ENCODE measurements at places on chromosomes 12 and 14.

DNA sequence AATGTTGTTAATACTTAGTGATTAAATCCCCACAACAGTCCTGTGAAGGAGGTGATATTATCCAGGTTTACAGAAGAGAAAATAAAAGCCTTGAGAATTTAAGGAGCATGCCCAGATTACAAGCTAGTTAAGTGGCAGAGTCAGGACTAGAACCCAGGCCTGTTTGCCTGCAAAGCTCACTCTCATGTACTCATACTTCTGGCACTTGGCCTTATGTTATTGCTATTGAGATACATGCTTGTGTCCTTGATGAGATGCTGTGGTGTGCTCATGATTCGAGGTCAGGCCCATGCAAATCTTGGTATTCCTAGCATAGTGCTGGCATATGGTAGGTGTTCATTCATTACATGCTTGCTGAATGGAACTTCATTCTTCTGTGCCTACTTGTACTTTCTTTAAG lies 7.6 kb upstream of the EID3 start:
- no peak for DNase-seq

DNA sequence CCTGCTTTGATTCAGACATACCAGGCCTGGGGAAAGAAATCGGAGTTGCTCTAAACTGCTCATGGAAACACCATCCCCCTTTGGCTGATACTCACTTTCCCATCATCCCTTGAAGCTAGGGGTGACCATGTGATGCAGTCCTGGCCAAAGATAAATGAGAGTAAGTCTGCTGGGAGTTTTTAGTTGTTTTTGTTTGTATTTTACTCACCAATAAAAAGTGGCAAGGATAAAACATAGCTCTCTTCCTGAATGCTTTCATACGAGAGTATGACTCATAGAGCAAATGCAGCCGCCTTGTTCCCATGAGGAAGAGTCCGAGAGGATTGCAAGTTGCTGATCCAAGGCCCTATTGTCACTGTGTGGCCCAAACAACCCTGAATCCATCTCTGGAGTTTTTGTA lies 126.4 kb upstream of the TMEM132C start:
- DNase-seq = no peak

DNA sequence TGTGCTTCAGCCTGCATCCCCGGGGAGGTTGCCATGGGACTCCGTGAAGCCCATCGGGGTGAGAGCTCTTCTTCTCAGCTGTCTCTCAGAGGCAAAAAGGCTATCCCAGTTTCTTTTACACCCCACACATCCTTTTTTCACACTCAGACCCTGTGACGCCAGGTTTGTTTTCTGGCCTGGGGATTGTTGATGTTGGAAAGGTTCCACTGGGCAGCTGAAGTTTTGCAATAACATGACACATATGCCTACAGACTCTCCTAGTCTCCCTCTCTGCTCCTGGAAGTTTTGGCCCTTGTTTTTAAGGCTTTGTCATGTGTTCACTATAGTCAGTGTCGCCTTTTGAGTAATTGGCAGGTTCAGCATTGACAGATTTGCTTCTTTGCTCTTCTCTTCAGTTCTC lies 118.6 kb downstream of the SMOC1 start:
- DNase-seq = no peak

- DNase-seq = no peak
Observed at GRCh38 chr14:85438481-85438942, 91.4 kb upstream of the FLRT2 start.

DNA sequence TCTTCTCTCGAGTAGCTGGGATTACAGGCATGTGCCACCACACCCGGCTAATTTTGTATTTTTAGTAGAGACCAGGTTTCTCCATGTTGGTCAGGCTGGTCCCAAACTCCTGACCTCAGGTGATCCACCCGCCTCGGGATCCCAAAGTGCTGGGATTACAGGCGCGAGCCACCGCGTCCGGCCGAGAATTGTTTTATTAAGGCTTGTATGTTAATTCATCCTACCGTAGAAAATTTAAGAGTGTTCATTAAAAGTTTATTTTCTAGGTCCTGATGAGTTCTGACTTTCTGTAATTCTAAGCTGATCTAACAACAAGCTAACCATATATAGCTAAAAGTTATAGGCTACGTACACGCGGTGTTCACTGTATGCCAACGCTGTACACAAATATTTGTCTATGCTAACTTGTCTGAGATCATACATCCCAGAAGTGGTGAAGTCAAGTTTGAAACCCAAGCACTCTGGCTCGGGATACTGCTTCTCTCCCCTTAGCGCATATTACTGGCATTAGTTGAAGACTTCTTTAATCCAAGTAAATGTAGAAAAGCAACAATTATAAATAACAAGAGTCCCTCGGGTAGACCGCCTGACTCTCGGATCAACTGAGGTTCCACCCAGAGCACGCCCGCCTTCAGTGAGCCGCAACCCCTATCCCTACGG lies 570 bp upstream of the MRPS35 start:
- DNase-seq = no peak

DNA sequence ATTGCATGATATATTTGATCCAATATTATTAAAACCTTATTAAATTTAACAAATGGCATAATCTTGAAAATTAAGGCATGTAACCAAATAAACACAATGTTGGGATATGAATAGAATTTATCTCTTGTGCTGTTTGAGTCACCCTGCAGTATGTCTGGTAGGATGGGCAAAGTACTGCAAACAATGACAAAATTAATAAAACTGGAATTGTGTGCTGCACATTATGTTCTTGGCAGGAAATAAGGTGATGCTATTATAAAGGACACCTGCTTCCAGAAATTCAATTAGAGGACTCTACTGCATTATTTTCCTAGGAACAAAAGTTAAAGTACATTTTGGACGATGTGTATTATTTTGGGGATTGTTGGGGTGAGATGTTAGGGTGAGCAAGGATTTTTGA lies 132.7 kb downstream of the PPFIA2 start:
- no peak for DNase-seq

- no peak for DNase-seq
Observed at GRCh38 chr14:88323086-88323522, at the start of gene KCNK10. TSS of gene KCNK10 (minus strand) at chr14:88323269. CDS start at chr14:88322798, 471 bp downstream.

DNA sequence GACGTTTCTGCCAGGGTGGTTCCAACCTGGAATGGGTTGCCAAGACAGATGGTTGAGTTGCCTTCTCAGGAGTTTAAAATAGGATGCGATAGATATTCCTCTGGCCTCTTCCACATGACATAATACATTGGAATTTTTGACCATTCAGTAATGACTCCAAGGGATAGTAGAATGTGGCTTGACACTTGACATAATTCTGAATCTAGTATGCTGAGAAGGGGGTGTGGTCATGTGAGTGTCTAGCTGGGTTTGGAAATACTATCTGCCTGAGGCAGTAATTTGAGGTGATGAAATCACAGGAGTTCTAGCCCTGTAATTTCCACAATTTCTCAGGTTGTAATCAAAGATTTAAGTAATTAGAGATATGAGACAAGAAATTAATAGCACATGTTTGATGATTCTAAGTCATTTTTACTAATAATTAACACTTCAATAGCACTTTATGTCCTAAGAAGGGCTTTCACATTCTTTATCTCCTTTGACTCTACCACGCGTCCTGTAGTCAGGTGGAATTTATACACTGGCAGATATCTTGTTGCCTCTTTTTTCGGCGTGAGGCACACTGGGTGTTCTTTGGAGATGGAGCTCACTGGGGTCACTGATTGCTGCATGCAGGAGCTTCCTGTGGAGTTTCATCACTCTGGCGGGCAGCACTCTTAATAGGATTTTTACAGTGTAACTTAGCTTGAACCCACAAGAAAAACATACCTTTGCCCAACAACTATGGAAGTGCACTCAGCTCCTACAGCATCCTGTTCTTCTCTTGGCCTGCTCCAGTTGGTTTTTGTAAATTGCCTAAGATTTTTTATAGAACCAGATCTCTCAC lies 3.2 kb upstream of the AMIGO2 start:
- DNase-seq = no peak

DNA sequence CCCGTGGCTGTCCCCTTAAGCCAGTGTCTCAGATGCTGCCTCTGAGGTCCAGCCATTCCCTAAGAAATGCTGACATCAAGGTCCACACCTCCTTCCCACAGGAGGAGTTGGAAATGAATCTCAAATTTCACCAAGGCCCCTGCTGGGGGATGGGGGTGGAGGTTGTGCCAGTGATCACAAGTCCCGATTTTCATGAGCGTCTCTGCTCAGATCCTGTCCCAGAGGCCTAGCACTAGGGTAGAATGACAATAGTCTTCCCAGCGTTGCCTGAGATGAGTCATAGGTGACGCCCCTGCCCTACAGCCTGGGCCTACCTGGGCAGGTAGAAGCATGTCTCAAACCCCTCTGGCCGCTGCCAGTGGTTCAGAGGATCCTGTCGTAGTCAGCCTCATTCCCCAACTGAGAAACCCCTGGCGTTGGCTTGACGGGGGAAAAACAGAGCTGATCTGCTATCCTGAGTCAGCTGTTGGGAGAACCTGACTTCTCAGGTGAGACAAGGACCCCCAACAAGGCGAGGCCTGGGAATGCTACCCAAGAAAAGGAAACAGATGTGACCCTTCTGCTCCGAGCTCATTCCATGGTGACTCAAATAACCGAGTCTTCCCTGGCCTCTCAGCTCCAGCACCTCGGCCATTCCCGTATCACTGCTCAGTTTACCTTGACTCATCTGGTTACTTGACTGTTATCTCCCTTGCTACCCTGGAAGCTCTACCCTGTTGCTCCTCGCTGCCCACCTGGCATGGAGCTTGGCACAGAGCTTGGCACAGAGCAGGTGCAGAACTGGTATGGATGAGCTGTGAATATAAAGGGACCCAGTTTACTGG lies 21.8 kb upstream of the SPPL3 start:
- no peak for DNase-seq

All from progenitor cell of endocrine pancreas (in vitro differentiated cells).